ENCODE measurements at places on chromosomes 11 and 22. TPM values are rescaled to one million over a fixed set of nuclear protein-coding genes. Genes with fewer than 3 reads are reported as not detected.
A peak's percentile ranks its signal among the peaks of the same experiment; 100 is the strongest.

Gene CCDC87
- total RNA-seq: 0.39 TPM

Gene OR9G1
- total RNA-seq: not detected

- peak overlapping the region; percentile 78 for H3K27ac ChIP-seq
- H3K4me1 ChIP-seq: peaks cover 55% of the 10 kb centered on the region
- H3K4me3 ChIP-seq: no peak overlapping the region
- H3K27me3 ChIP-seq: no peaks in the 10 kb centered on the region
- DNase-seq: peak; percentile 92
- no peaks in the 10 kb centered on the region for H3K36me3 ChIP-seq
These were observed 15.5 kb upstream of the MS4A12 start for GRCh38 chr11:60477035-60477445.

DNA sequence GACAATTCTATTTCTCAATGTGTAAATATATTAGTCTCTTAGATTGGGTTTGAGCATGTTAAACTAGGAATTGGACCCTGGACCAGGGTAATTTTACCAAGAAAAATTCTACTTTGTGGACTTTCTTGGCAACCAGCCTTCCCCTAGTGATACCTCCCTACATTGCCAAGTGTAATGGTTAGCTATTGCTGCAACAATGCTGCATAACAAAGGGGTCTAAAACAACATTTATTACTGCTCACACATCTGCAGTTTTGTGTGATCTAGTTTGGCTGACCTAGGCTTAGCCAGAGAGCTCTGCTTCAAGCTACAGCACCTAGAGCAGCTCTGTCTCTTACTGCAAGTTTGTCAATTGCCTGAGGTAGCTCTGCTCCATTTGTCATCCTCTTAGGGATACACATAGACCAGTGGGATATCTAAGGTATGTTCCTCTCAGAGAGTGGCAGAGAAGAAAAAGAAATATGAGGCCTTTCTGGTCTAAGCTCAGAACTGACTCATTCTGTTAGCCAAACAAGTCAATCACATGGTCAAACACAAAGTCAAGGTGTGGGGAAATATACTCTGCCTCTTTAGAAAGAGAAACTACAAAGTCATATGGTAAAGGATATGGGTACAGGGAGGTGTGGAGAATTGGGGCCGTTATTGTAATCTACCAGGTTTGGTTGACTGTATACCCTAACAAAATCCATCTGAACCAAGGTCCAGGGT, 2.0 kb upstream of the LAYN start:
- no peak overlapping the region for H3K27ac ChIP-seq
- no peak overlapping the region for H3K4me3 ChIP-seq
- peaks cover 20% of the 10 kb centered on the region for H3K4me1 ChIP-seq
- H3K27me3 ChIP-seq: peaks cover 41% of the 10 kb centered on the region
- DNase-seq: no peak

DNA sequence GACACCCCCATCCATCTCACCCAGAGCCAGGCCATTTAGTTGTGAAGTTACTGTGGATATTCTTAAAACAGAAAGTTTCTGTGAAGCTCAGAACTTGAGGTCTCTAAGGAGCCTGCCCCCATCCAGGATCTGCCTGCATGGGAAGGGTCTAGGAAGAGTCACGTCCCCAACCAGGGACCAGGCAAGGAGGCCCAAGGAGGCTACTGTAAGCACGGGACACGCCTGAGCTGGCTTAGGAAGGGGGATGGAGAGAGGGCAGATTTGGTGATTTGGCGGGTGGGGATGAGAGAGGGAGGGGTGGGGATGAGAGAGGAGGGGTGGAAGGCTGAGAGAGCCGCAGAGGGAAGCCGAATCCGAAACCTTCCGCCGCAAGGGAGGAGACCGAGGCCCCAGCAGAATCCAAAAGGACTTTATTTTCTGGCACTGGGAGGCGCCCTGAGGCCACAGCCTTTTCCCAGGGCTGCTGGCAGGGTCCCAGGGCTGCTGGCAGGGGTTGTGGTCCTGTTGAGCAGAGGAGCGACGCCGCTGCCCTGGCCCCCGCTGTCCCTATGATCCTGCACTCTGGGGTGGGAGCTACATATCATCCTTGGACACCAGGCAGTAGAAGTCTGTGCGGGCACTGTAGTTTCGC, 9.4 kb downstream of the SIGIRR start:
- DNase-seq: no peak
- H3K36me3 ChIP-seq: no peaks in the 10 kb centered on the region
- H3K4me3 ChIP-seq: no peak overlapping the region

DNA sequence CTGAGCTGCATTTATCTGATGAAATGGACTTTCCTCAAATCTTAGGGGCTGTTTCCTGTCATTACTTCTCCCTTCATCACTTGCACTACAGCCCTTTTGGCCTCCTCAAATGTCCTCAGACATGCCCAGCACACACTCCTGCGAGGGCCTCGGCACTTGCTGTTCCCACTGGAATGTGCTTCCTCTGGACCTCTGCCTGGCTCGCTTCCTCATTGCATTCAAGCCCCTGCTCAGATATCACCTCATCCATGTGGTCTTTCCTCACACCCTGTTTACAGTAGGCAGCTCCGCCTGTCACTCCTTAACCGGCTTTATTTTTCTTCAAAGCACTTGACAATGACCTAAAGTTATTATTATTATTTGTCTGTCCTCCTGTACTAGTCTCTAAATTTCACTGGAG, 9.0 kb downstream of the NAT10 start:
- peaks cover 94% of the 10 kb centered on the region for H3K36me3 ChIP-seq
- H3K4me3 ChIP-seq: no peak overlapping the region
- no peaks in the 10 kb centered on the region for H3K27me3 ChIP-seq
- H3K27ac ChIP-seq: no peak overlapping the region
- no peaks in the 10 kb centered on the region for H3K4me1 ChIP-seq
- no peak for DNase-seq

DNA sequence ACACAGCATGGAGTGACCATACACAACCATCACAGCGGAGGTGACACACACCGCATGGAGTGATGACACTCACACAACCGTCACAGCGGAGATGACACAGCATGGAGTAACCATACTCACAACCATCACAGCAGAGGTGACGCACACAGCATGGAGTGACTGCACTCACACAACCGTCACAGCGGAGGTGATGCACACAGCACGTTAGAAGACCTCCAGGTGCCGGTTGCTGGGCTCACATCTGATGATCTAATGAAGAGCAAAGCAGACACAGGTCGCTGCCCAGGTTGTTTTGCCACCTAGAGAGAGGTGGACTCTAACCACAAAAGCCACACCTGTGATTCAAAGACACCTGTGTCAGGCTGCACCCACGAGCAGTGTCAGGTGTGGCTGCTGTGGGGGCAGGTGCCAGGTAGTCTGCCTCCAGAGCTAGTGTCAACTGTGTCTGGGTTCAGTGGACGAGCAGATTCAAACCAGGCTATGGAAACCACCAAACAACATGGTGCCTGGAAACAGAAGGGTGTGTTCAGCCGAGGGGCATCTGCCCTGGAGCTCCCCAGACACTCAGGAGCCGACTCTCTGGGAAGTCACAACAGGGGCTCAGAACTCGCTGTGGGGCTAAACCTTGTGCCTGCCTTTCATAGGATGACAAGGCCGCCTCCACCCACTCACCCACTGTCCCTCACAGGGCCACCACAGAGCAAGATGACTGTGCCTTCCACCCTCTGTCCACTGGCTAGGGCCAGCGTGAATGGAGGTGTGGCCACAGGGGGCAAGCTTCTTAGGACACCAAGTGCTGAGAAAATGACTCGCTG, 608.2 kb downstream of the TBC1D22A start:
- no peak for DNase-seq
- H3K4me3 ChIP-seq: no peak overlapping the region
- H3K36me3 ChIP-seq: no peaks in the 10 kb centered on the region
- no peaks in the 10 kb centered on the region for H3K4me1 ChIP-seq
- no peaks in the 10 kb centered on the region for H3K27me3 ChIP-seq

DNA sequence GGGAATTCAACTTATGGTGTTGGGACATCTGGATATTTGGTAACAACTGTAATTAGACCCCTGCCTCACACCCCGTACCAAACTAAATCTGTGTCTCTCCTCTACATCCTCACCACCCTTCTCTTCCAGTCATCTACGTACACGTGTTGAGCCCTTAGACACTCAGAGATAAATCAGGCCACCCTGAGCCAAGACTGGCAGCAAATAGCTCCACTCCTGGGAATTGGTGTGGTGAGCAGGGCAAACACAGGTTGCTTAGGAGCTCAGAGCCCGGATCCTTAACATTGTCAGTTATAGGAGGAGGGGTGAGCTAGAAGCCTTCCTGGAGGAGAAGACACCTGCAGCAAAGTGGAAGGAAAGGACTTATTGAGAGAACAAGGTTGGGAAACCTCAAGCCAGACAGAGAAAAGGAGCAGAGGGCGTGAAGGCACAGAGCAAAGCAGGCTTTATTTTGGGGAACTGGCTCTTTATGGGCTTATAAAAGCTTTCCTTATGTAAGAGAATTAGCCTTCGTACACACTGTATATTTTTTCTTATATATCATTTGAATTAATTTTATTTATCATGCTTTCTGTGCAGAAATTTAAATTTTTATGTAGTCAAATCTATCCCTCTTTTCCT, 36.9 kb upstream of the KLHL35 start:
- no peaks in the 10 kb centered on the region for H3K36me3 ChIP-seq
- no peak overlapping the region for H3K4me3 ChIP-seq
- H3K27ac ChIP-seq: no peak overlapping the region
- no peaks in the 10 kb centered on the region for H3K27me3 ChIP-seq
- DNase-seq: no peak

DNA sequence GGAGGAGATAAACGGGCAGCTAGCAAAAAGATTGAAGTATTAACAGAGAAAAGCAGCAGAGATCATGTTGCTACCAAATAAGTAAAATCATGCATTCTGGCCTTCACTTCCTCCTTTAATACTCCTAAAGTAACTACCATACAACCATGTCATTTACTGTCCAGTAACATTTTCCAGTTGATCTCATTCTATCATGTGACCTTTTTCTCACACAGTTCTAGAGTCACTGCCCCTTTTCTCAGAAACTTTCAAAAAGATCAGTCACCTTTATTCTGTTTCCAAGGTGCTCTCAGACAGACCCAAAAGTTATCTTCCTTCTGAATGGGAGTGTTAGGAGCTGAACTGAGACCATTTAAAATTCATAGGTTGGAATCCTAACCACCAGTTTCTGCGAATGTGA, 984.4 kb downstream of the FAM181B start:
- no peak overlapping the region for H3K27ac ChIP-seq
- DNase-seq: no peak
- no peaks in the 10 kb centered on the region for H3K4me1 ChIP-seq

DNA sequence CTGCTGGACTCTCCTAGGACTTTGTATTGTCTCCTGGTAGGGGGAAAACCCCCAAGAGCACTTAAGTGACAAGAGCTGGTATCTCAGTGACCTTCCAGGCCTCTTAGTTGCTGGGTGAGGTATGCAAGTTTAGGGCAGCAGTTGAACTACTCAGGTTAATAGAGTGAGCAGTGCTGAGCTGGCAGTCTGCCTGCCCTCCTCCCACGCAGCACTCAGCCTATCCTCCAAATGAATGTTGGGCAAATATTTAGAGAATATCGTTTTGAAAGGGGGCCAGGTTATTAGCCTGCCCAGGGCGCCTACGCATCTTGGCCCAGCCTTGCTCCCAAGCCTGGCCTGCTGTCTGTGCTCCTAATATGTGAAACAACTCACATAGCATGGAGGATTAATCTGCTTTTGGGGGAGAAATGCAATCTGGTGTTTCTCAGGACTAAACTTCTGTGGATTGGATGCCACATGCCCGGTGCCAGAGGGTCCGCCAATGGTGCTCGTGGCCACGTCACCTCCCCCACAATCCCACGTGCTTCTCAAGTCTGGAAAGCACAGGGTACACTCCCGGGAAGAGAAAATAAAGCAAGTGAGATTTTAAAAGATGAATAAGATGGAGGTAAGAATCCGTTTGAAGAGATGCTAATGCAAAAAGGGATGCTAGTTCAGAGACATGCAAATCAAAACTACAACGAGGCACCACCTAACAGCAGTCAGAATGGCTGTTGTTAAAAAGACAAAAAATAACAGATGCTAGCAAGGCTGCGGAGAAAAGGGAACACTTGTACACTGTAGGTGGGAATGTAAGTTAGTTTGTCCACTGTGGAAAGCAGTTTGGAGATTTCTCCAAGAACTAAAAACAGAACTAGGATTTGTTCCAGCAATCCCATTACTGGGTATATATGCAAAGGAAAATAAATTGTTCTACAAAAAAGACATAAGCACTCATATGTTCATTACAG, 67.7 kb downstream of the SPON1 start:
- no peaks in the 10 kb centered on the region for H3K4me1 ChIP-seq

DNA sequence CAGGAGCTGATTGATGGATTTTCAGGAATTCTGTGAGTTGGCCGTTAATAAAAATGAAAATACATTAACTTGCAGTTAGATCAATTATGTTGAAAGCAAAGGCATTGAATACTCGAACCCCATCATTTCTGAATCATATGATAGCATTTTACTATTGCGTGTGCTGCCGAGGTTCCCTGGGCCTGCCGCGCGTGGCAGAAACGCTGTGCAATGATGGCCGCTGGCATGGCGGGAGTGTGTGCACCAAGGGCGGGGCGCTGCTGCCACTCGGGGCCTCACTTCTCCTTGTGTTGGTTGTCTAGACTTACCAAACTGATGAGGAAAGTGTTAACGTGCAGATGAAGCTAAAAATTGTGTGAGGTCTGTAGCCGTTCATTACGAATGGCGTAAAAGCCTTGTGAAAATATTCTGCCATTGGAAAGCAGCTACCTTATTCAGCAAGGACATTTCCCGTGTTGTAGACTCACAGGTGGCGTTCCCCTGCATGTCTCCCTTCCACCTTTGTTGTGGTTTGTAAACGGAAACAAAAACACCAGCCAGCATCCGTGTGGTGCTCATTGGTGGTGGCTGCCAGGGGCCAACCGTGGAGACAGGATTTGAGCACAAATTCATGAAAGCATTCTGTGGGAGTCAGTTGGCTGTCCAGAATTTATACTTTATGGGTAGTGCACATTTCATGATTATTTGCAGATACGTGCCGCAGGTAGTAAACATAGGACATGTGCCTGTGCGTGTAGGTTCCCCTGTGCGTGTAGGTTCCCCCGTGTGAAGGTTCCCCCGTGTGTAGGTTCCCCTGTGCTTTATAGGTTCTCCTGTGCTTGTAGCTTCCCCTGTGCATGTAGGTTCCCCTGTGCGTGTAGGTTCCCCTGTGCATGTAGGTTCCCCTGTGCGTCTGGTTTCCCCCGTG, 5.9 kb upstream of the GRAMD4 start:
- peaks cover 28% of the 10 kb centered on the region for H3K4me1 ChIP-seq
- DNase-seq: peak; percentile 72
- peak overlapping the region; percentile 64 for H3K4me3 ChIP-seq

Data from B cell (primary cell).